Lung (tissue), 17 donors: ENCODE measurements at places on chromosomes 16 and 17.

- no peak for DNase-seq
Measured at GRCh38 chr16:51763072-51763661, 612.1 kb upstream of the SALL1 start.

DNA sequence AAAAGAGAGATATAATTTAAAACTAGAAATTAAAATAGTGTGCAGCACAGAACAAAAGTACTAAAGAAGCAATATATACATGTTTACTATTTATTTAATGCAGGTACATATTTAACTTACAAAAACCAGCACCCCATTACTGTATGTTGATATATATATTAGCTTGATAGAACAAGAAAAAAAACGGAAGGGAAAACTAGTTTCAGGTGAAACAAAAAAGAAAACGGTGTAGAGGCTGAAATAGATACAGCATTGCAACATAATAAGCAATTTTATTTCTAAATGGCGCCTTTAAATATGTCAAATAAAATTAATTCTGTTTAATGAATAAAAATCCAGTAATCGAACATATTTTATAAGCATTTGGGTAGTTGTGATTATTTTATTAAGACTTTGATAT, 3.9 kb downstream of the HNF1B start:
- DNase-seq = no peak

- DNase-seq = no peak
Measured at GRCh38 chr17:45709728-45710288, 74.3 kb upstream of the CRHR1 start.

DNA sequence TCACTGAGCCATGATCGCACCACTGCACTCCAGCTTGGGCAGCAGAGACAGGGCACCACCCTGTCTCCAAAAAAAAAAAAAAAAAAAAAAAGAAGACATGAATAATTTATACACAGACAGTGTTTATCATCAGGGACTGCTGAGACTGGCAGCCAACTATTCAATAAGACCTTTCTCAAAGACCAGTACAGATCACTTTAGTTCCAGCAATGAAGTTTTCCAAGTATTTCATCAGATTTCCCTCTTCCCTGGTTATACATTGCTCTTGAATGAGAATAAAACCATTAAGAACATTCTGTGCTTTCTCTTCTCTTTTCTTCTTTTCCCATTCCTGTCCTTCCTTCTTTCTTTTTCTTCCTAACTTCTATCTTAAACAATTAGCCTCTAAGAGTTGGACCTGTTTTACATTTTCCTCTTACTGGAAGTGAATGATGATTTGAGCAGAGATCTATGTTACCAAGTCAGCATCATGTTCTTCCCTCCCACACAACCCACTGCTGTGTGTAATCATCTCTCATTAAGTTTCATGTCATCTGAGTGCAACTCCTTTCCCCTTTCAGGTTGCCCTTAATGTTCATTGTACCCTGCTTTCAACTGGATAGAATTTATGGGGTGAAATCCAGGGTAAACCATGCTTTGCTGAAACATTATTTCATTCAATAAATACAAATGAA, 35.9 kb upstream of the SMIM36 start:
- no peak for DNase-seq
